ENCODE measurements at places on chromosomes 3 and 15.

GRCh38 chr15:79874242-79874641, 22.6 kb downstream of the MTHFS start:
- no peak for DNase-seq

DNA sequence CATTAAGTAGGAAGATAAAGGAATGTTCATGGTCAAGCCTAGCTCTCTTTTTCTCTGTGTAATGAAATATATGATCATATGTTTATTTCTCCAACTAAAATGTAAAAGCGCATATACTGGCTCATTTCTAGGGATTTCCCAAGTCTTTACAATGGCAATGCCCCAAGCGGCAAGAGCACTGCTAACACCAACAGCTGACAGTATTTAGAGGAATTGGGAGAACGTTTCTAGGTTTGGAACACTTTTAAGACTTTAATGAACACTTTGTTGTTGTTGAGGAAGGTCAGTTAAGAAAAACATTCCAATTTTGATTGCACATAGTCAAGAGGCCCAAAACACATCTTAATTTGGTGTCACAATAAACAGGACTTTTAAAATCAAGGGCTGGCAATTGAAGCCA, 132.7 kb downstream of the ATP8B4 start:
- no peak for DNase-seq

DNA sequence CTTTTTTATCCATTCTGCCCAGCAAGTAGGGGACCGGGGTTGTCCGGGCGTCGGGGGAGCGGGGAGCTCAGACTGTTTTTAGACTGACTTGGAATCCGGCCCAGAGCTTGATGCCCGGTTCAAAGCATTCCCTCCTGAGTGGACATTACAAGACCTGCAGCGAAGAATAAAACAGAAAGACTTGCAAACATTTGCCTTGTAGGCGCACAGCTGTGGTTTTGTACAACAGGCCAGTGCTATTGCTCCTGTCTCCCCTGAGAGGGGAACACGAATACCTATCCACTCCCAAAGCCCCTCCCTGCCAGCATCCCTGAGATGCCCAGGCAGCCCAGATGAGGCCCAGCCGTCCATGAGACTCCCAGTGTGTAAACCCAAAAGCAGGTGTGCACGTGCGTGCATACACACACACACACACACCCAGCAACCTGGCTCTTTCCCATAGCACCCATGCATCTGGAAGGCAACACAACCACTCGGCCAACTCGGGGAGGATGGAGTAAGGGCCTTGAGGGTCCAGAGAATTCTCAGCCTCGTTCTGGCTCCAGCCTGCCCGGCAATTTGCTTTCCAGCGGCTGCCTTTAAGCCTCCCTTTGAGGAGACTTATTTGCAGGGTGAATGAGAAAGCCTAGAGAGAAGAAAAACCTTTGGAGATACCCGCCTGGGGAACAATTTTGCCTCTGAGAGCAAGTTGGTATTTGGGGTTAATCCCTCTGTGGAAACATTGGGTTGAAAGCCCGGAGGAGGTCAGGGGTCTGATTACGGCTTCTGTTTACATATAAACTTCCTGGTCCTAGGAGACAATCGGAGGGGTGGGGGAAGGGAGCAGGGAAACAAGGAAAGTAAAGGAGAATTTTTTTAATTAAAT, 161.0 kb upstream of the HES1 start:
- DNase-seq: no peak

GRCh38 chr15:56208641-56209155, 35.0 kb downstream of the RFX7 start:
- DNase-seq: no peak

DNA sequence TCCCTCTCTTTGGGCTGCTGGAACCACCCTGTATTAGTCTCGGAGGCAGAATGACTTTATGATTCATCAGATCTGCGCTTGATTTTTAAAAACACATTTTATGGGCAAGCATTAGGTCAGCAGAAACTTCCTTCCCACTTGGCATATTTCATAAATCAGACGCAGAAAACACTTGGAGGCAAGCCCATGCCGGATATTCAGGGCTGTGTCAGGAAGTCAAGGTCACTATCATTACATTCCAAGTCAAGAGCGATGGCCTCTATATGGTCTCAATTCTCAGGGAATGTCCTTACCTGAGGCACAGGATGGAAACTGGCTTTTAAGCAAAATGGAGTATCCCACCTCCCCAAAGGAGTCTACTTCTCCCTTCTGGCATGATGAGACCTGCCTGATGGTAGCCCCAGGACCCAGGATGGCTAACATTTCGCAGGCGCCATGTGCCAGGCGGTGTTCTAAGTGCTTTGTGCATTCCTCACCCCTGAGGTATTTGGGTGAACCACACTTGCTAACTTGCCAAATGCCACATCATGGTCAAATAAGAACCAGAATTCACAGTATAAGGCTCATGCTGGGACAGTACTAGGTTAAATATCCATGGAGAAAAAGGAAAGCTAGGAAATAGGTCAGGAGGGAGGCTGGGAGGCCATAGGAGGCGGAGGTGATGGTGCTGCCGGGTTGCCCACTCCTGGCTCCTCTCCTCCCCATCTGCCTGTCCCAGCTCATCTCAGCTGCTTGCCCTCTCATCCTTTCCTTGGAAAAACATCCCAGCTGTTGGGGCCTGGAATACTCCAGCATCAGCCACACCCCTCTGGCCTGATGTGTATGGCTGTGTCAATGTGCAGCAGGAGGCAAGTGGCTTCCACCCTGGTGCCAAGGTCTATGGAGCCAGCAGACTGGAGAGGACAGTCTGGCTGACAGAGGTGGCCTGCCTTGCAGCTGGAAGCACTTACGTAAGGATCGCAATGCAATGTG, 18.8 kb downstream of the BCL2L10 start:
- no peak for DNase-seq

GRCh38 chr3:28087591-28087990, 153.8 kb upstream of the CMC1 start:
- DNase-seq: no peak

All from activated CD8-positive, alpha-beta memory T cell treated with anti-CD3 and anti-CD28 coated beads, Interleukin-2, amount 50 U/mL, for 48 hours (primary cell).